Stimulated activated CD8-positive, alpha-beta memory T cell treated with anti-CD3 and anti-CD28 coated beads, Interleukin-7, amount 100 ng/mL, for 1 hour (primary cell): ENCODE measurements at places on chromosomes 4 and X.

- DNase-seq: no peak
These were observed 54.7 kb upstream of the NPNT start for GRCh38 chr4:105840426-105841174.

GRCh38 chr4:40991908-40992307 lies 222.4 kb downstream of the APBB2 start:
- no peak for DNase-seq

DNA sequence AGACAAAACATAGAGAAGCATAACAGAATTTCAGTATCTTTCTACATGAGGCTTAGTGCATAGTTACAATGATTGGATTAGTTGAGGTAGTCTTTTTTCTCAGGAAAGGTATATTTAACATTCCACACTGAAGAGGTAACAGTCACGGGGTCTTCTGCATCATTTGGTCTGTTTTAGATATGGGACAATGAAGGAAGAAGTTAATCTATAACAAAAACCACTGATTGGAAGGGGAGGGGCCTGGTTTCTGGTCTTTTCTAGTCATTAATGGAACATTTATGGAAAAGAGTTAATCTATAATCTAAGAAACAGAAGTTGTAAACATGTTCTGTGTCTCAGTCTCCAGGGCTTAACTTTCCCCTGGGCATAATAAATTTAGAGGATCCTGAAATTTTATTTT lies 37.3 kb upstream of the HPSE start:
- no peak for DNase-seq

DNA sequence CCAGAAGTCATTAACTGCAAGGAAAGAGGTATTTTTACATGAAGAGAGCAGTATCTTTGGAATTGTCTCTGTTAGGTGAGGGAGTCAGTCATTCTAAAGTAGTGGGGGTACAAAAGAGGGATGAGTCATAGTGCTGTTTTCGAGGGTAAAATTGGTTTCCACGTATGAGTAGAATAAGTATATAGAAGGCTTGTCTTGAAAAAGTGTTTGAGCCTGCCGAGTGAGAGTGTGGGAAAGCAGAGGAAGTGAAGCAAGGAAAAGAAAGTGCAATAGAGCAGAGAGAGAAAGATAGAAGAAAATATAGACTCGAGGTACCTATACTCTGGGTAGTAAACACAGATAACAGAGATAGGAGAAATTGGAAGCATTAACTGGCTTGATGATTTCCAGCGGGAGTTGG lies 696.4 kb downstream of the DMD start:
- DNase-seq: no peak

DNA sequence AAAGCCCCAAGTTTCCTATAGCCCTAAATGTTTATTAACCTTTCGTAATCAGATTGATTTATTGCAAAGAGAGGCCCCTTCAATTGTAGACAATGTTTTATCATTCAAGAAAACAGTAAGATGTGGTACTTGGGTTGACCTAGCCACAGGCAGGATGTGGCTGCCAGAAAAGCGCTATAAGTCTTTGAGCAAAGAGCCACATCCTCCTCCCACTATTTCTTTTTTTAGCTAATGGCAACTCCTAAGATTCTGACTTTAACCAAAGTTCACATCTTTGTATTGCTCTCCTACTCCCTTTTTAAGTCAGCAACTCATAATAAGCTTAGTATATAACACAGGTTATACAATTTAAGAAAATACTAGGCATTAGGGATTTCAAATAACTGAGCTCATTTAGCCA lies 70.7 kb upstream of the PPP3CA start:
- peak; percentile 14 for DNase-seq

- no peak for DNase-seq
These were observed 214.6 kb downstream of the ENOX2 start for GRCh38 chrX:130688360-130688759.

GRCh38 chr4:126603825-126604224 lies 1028.9 kb upstream of the INTU start:
- DNase-seq: no peak

- no peak for DNase-seq
These were observed 1.3 kb upstream of the PIM2 start for GRCh38 chrX:48919947-48920717.

GRCh38 chr4:74738464-74739143 lies 55.7 kb downstream of the BTC start:
- DNase-seq: no peak

DNA sequence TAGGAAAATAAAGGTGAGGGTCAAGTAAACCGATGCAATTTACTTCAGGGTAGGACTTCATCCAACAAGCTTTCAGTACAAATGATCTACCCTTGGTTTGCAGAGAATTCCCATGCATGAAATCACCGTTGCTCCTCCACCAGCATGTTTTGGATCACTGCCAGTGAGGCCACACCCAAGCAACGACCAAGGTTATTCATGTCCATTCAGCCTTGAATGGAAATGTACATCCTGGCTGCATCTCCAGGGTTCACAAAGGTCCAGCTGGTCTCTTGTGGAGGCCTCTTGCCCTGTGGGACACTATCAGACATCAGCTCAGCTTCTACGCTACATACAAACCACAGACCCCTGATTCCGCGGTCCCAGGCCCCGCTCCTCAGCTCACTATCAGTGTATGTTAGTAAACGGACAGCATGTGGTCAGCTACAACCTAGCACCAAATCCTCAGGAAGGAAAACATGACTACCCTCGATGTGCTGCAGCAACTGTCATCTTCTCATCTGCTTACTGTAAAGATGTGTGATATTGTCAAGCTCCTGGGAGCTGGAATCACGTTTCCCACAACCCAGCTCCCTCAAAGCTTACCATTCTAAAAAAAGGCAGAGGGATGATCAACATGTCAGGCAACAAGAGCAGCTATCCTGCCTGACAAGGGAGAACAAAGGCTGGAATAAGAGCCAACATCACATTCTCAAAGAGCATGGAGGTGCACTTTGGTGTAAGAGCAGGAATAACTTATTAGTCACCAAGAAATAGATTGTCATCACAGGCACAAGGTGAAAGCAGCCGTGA lies 4.9 kb downstream of the LYAR start:
- no peak for DNase-seq

DNA sequence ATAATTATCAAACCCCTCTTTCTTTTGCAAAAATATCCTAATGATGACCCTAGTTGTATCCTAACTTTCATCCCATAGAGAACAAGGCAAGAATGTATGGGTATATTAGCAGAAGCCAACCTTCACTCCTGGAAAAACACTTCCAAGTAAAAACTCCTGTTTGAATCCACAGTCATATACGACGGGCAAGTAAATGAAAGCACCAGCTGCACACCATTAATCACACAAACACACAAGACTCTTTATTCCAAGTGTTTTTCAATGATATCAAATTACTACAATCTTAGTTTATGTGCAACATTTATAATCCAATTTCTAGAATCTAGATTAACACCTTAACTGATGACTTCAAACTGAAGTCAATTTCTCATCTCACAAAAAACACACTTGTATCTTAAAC lies 22.9 kb downstream of the ACSL4 start:
- DNase-seq: no peak

DNA sequence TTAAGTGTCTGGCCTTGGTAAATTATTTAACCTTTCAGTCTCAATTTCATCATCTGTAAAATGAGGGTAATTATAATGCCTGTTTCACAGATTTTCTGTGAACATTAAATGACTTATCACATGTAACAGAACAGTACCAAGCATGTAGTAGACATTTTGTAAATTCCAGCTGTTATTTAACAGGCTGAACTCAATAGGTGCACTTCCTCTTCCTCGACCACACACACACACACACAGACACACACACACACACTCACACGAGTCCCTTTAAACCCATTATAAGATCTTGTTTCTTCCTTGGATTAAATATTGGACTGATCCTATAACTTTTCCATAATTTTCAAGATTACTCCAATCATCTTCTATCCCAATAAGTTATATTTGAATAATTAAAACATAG lies 53.4 kb upstream of the COL25A1 start:
- DNase-seq: no peak

- no peak for DNase-seq
These were observed 2.9 kb upstream of the HAND2 start for GRCh38 chr4:173532725-173533511.

DNA sequence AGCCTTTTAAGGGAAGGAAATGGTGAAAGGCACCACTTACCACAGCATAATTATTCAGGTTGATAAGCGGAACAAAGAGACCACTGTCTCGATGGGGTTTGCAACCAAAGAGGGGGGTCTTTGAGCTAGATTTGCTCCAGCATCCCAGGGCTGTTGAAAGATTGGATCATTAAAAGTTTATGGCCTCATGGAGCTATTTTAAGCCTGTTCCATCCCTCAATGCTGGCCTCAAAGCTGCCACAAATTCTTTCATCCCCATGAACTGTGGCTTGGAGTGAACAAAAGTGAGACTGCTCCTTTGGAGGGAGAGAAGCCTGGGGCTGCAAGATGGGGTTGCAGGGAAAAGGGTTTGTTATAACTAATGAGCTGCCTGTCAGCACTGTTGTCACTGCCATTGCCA lies 209.8 kb downstream of the RTL9 start:
- DNase-seq: no peak

DNA sequence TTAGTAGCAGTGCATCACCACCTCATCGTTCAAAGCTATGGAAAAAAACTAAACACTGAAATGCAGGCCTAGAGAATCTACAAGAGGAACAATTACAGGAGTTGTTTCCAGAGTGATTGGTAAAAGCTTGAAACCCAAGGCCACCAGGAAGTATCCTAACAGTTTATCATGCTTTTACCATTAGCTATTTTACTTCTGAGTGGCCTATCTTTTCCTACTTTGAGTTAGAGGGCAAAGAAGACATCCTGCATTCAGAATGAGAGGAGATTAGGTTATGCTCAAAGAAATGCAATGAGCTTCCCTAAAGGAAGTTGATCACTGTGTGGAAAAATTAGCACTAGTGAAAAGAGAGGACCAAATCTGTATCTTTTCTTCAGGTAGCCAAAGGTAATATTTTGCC lies 69.8 kb upstream of the PRSS48 start:
- no peak for DNase-seq

- no peak for DNase-seq
These were observed 9.5 kb downstream of the FBXO8 start for GRCh38 chr4:174273930-174274329.

DNA sequence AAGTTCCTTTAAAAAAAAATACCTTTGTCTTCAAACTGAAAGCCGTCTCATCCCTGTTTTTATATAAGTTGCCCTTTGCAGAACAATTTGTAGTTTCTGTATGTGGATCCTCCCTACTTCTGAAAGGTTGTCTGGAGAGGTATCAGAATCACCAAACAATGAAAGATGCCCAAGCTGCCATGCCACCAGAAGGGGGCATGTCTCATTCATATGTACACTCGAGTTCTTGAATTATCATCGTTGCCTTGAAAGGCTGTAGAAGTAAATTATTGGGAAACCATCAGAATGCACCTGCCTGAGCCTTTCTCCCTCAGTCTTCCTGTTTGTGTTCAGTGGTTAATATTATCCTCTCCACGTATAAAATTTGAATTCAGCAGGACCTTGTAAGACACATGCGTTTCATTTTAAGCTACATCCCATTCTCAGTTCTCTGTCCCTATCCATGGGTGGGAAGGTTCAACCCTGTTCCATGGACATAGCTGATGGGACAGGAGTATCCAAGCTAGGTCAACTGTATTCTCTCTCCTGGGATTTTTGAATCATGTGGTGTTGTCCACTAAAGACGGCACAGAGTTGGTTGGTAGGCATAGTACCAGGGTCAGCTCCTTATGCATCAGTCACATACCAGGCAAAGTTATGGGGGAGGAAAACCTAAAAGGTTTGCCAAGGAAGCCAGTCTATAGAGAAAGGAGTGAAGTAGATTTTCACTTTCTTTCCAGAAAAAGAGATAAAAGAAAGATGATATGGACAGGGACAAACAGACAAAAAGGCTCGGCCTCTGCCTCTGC lies 24.0 kb downstream of the GALNT7 start:
- DNase-seq: no peak

DNA sequence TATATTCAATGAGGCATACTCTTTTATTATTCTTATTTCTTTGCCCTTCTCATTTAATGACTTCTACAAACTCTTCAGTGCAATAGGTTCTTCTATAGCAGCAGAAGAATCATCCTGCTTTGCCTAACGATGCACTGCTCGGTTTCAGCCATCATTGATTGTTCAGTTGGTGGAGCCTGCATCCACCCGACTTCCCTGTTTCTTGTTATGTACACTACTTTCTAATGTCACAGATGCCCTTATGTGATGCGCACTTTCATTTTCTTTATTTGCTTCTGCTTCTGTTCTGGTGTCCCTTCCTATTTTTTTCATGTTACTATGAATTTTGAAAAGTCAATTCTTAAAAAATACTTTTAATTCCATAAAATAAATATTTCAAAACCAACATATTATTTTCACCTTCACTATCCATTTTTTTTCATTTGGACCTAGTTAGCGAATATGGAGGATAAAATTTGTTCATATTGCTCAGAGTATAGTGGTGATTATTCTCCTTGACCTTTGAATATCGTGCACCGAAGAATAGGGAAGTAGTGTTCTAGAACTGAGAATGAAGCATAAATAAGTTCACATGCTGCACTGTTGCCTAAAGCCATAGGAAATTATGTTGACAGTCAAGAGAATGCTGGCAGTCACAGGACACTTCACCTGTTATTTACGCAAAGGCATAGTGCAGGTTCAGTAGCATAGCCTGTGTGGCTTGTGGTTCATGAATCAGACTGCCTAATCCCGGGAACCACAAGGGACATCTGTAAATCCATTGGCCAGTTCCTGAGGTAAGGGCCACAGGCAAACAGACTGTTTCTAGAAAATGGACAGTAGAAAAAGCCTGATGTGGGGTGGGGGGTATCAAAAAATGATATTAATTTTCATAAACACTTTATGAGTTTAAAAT lies 21.3 kb upstream of the SFRP2 start:
- DNase-seq: no peak

DNA sequence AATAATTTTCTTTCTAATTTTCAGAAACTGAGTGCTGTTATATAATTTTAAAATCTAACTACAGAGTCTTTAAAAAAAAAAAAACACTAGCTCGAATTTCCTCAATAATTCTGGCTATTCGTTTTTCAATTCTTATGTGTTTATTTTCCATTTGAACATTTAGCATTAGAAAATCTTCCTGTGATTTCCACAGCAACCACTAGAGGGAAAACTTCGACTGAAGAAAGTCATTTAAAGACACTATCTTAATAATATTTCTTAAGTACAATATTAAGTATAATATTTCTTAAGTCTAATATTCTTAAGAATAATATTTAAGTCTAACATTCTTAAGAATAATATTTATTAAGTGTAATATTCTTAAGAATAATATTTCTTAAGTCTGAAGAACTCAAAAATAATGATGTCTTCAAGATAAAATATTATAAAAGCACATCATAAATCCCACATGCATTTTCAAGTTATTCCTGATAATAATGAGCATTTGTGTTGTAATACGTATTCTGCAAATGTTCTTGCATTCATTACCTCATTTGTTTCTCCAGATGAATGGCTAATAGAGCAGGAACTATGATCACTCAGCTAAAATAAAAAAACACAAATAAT lies 118.4 kb upstream of the WDR17 start:
- no peak for DNase-seq
